Activated T-helper 1 cell treated with Interleukin-2 at 50 U/mL for 16 hours (primary cell): ENCODE measurements at places on chromosomes 13 and 19.

DNA sequence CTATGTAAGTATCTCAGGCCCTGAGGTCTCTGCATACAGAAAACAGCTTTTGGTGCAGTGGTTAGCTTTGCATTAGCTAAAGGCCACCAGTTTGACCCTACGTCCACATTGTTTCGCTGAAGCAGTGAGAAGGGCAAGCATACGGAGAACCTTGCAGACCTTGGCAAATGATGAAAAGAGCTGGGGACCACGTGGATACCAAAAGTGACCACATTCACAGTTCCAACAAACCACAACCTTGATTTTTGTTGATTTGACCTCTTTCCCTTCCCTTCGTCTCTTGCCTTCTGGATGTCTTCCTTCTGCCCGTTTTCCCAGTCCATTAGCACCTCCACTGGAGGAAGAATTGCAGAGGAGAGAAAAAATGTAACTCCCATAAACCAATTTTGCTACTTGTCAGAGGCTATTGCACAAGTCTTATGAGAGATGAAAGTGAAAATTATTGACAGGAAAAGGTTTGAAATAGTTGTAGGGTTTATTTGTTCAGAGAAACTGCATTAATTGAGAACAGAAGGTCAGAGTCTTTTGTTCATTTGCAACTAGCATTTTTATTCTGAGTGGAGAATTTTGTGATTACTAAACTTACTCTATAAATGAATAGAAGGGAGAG, 293.9 kb upstream of the HTR2A start:
- no peak for DNase-seq

DNA sequence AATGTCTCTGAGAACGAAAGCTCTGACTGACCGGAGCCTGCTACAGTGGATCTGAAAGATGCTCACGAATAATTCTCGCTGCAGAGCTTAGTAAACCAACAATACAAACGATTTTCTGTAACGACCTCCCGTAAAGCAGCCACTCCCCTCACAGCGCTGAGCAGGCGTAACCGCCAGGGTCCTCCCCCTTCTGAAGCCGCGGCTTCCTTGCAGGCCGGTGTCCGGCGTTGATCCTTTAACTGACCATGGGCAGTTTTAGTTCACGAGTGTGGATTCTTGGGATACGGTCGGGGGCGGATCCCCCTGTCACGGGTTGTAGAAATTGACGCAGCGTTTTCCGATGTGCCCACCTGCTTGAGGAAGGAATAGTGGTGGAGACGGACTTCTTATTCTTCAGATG, 75.9 kb downstream of the ATP11A start:
- no peak for DNase-seq

GRCh38 chr13:30466358-30466714, 600 bp upstream of the HMGB1 start:
- DNase-seq: no peak

DNA sequence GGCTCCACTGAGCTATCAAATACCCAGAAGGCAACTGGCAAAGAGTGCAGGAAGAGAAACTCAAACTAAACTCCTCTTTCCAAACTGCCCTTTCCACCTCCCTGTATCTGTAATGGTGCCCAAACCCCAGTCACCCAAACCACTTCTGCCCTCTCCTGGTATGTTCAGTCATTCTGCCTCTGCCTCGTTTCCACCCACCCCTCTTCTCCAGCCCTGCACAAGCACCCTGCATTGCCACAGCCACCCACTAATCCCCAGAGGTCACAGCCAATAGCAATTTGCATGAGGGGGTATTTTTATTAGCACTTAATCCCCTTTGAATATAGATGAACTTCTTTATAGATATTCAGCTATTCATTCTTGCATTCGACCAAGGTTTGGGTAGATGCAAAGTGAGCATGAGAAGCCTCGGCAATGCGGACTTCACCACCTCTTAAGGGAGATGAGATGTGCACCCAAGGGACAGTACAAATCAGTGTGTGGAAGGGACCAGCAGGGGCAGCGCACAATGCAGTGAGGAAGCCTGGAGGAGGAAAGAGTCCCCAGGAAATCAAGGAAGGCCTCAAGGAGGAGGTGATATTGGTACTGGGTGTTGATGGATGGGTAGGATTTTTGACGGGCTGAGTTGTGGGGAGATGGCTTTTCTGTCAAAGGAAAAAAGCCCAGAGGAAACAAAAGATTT, 12.4 kb downstream of the TMEM272 start:
- no peak for DNase-seq

GRCh38 chr13:65913173-65913572, 1317.0 kb downstream of the PCDH9 start:
- no peak for DNase-seq

- DNase-seq: no peak
Observed at GRCh38 chr19:50152578-50152977, 10.5 kb downstream of the IZUMO2 start.

- DNase-seq: no peak
Observed at GRCh38 chr19:58001895-58002369, 688 bp downstream of the ZNF606 start.

- DNase-seq: no peak
Observed at GRCh38 chr19:27881213-27881612, 1331.7 kb downstream of the UQCRFS1 start.

DNA sequence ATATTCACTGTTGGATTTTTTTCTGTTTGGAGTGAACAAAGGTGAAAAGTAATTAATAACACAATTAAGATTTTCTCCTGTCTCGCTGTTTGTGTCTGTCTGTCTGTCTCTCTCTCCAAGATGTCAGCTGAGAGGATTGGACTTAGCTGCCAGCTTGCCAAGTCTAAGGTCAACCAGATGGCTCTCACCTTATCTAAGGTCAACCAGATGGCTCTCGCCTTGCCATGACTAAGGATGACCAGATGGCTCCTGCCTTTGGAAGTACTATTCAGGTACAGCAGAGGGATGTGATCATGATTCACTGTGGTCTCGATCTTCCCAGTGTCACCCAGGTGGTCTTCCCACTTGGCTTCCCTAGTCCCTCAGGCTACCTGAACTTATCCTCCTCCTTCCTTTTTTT, 1436.4 kb downstream of the UQCRFS1 start:
- DNase-seq: no peak

GRCh38 chr13:23899555-23899954, 2.3 kb upstream of the C1QTNF9B start:
- DNase-seq: no peak

DNA sequence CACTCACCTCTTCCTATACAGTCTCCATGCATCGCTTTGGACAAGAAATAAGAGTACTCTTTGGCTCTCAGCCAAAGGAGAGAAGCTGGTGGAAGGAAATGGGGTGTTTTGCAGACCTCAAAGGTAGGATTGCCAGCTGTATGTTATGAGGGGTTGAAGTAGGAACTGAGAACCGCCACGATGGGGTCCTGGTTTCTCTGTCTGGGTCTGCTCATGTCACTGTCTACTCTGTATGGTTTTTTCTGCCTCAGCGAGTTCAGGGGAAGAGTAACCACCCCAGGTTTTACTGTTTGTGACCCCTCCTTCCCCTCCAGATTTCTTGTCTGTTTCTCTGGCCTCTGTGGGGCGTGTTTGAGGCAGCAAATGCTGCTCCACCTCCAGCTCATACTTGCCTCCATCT, 4.1 kb downstream of the ZNF805 start:
- DNase-seq: no peak

DNA sequence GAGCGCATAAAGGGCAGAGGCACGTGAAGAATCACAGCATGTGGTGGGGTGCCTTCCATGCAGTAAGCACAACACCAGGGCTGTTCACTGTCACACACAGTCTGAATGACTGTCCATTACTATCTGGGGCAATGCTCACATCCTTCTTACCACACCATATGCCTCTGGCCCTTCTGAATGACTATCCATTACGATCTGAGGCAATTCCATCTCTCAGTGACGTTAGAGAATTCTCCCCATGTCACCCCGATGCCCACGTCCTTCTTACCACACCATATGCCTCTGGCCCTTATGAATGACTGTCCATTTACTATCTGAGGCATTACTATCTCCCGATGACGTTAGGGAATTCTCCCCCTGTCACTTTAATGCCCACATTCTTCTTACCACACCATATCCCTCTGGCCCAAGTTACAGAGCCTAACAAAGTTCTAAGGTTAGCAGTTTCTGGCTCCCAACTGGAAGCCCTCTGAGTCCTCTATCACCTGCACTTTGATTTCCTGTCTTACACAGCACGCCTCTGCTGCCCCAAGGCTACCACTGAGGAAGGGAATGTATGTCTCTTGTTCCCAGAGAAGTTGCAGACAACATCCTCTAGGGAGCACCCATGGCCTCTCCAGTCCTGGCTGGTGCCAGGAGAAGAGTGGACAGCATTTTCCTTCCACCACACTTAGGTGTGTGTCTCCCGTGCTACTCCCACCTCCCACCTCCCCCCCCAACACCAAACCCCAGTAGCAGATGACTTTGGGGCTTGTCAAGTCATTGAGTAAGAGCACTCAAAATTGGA, 154.8 kb downstream of the COG6 start:
- no peak for DNase-seq

- DNase-seq: no peak
Observed at GRCh38 chr19:8324186-8325050, 3.1 kb downstream of the RPS28 start.

GRCh38 chr19:49856574-49857021, 5.6 kb downstream of the PTOV1 start:
- no peak for DNase-seq

DNA sequence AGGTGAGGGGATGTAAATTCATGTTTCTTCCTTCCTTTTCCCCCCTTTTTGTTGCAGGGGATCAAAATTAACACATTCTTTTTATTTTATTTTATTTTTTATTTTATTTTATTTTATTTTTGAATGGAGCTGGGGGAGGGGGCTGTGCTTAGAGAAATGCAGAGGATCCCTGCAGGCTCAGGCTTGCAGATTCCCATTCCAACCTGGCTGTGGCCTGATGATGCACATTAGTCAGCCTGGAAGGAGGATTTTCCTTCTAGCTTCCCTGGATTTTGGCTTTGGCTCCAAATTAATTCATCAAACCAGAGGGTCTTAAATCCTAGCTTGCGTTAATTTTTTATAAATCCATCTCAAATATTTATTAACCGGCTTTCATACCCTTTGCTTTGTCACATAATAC, 67.0 kb downstream of the FREM2 start:
- DNase-seq: no peak

GRCh38 chr13:36848199-36848982, 29.4 kb downstream of the RFXAP start:
- DNase-seq: no peak

DNA sequence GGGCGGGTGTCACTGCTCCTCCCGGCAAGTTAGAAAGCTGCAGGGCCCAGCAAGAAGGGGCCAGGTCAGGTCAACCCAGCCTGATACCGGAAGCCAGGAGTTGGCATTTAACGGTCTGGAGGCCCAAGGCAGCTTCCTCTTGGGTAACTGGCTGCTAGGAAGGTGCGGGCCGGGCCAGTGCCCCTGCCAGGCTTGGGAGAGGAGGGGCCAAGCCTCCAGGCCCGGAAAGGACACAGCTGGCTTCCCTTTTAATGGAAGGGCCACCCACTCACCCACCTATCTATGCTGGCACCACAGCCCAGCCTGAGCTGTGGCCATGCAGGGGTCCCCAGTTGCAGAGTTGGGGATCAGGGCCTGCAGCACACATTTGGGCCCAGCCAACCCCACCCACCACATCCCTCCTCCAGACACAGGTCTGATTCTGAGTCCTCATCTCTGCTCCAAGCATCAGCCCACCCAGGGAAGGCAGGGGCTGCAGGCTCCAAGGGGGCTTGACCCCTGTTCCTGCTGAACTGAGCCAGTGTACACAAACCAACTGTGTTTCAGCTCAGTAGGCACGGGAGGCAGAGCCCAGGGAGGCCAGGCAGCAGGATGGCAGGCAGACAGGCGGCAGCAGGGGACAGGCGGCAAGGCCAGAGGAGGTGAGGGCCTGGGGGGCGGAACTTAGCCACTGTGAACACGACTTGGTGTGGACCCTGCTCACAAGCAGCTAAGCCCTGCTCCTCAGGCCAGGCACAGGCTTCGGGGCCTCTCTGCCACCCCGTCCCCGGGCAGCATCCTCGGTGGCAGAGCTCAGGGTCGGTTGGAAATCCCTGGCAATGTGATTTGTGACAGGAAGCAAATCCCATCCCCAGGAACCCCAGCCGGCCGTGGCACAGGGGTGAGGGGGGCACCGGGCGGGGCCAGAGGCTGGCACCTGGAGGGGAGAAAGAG, 40.8 kb downstream of the ZSWIM4 start:
- DNase-seq: no peak

DNA sequence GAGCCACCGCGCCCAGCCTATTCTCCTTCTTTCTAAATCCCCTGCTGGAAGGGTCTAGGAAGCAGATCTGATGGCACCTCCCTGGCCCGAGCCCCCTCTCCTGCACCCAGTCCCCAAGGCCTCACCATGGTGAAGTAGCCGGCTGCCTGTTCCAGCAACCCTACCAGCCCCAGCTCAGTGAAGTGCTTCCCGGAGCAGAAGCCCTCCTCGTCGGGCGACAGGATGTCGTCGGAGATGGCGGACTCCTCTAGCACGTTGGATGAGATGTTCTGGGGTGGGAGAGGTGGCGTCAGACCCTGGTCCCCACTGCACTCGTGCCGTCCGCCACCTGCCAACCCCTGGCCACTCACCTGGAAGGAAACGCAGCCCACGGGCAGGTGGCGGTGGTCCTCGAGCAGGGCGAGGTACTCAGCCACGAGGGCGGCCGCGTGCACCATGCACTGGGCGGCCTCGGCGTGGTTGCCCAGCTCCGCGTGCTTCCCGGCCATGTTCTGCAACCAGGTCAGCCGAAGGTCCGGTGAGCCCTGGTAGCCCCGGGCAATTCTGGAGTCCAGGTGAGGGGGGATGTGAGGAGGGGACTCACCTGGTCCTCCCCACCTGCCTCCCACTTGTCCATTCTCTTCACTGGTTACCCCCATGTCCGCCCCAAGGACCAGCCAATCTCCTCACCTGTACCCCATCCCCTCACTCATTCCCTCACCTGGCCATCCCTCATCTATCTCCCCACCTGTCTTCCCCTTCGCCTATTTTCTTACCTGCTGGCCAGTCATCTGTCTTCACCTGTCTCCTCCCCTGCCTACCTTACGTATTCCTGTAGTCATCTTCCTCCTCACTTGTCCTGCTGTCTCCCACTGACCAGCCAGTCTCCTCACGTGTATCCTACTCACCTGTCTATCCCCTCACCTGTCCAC, 11.5 kb upstream of the KANK2 start:
- DNase-seq: no peak

- no peak for DNase-seq
Observed at GRCh38 chr19:42255766-42256745, 1.1 kb upstream of the ERF start.

DNA sequence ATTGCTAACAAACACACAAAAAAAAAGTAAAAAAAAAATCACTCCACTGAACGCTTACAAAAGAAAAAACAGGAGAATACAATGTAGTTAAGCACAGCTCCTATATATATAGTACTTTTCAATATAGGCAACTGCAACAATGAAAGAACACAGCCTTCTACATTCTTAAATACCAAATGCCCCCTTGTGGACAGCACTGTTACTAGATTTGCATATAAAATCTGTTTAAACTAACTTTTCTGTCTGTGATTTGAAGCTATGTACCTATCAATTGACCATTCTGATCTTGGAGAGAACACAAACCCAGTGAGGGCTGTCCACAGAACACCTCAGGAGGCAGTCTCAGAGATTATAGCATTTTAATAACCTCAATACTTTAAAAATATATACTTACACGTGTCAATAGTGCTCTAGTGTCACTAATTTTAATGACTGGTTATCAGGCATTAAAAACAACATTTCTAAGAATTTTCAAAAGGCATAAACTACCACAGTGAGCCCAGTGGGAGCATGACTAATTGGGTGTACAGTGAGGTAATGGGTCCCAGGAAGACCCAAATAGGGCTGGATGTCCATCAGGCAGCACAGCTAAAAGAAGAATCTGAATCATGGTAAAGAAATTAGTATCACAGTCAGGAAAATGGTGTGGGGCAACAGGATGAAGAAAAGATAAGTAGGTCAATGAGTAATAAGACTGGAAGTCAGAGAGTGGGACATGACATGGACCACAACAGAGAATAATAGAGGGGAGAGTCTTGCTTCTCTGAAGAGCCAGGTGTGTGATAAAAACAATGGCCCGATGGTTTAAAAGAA, 22.2 kb downstream of the CCDC169 start:
- DNase-seq: no peak
